Activated CD4-positive, alpha-beta T cell treated with anti-CD3 and anti-CD28 coated beads for 1 hour (primary cell): ENCODE measurements at places on chromosomes 4 and X.

GRCh38 chr4:139666735-139667281, 1.2 kb downstream of the MGST2 start:
- DNase-seq: no peak

DNA sequence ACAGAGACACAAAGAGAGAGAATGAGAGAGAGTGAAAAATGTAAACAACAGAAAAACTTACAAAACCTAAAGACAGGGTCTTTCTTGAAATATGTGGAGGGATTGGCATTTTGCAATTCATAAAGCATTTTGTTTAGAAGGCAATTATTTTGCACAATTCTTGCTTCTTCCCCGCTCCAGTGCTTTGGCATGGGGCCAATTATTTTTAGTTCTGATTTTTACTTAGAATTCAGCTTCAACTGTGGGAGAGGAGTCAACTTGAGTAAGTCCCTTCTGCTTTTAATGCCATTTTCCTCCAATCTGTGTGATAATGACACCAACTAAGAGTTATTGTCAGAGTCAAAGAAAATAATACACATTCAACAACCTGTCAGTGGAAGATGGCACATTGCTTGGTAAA, 1051.9 kb downstream of the NLGN4X start:
- DNase-seq: no peak

DNA sequence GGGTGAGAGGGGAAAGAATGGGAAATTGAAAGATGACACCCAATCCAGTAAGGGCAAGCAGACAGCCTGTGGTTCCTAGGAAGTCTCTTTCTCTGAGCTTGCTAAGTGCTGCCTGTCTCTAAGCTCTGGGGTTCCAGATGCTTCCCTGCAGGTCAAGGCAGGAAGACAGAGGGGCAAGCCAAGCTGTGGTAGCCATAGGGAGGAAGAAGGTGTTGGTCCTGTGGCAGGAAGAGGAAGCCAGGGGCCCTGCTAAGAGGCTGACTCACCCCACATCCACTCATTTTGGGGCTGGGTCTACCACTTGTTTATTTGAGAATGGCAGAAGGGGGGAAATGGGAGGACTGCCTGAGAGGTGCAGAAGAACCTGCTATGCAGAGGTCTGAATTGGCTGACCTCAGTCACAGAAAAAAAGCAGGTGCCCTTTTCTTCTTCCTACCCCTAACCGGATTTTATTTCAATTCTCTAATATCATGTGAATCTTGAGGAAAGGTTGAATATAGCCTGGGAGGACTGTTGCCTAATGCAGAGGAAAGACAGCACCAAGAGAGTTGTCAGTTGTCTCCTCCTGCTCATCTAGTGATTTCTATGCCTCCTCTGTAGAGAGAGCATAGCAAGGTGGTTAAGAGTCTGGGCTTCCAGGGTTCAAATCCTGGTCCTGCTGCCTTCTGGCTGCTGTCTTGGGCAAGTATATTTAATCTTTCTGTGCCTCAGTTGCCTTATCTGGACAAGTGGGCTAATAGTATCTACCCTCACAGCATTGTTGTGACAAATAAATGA, 27.4 kb downstream of the HOPX start:
- no peak for DNase-seq

GRCh38 chrX:111831343-111831742, 44.6 kb upstream of the TRPC5OS start:
- DNase-seq: no peak

GRCh38 chr4:2095236-2096072, 36.3 kb downstream of the NAT8L start:
- no peak for DNase-seq

- DNase-seq: no peak
These were observed 53.5 kb upstream of the HPRT1 start for GRCh38 chrX:134406356-134407064.

DNA sequence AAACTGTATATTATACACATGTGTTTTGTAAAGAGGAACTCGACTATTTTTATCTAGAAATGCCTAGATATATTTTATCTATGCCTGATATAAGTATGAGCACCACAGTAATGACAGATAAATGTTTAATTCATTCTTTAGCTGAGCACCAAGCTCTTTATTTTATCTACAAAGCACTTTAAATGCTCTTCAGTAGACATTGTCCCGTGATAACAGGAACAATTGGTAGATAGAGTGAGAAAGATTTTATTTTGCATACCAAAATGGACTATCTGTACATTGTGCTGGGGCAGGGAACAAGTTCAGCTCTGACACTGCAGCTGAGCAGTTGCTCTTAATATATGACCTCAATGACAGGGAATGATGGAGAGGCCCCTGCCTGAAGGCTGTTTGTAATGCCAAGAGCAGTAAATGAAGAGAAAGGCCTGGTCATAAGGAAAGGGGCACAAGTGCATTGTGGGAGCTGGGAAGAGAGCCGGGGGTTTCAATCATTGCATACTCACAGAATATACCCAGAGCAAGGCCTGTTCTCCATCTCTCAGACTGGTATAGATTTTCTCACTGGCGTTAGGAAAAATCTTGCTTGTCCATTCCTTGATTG, 57.3 kb downstream of the SEPTIN11 start:
- DNase-seq: no peak

DNA sequence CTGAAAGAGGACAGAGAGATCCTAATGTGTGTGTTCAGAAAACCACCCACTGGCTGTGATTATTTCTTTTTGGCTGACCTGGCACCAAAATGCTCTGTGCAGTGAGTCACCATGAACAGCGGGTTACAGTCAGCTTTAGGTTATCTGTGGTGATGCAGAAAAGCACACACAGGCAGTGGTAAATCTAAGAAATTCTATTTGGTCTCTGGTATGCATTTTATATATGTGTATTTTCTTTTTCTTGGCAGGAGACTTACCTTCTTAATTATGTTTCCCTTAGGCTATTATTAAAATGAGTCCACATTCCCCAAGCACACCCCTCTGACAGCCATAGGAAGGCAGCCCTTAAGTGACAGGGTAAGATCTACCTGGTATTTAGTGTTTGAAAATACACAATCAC, 79.1 kb upstream of the TFDP3 start:
- no peak for DNase-seq

DNA sequence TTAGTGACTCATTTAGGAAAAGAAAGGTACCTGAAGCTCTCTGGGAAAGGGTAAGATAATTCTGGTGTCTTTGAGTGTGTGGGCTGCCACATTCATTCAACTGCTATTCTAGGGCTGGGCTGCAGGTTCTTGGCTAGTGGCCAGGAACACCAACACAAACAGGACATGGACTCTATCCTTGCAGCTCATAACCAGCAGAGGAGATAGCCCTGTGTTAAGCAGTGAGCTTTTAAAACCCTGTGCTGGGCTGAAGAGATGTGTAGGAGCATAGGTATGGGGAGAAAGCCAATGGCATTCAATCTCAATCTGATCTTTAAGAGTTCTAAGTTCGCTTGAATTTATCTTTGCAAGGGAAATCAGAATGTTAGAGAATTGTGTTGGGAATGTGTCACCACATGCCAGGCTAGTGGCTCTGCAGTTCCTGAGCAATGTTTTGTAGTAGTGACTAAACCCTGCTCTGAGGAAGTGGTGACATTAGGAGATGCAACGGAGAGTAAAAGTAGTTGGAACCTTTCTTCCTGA, 39.2 kb downstream of the SGMS2 start:
- no peak for DNase-seq

DNA sequence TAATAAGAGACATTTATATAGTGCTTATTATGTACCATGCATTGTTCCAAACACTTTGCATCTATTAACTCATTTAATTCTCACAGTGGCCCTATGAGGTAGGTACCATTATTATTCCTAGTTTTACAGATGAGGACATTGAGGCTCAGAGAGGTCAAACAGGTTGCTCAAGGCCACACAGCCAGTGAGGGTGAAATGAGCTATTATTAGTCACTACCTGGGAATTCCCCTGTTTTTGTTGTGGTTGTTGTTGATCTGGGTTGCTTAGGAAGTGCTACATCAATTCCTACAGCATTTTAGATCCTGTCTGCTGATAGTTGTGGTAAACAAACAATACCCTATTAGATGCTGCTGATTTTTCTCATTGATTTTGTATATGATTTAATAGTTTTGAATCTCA, 41.2 kb downstream of the APLN start:
- no peak for DNase-seq

- DNase-seq: no peak
These were observed 89.0 kb downstream of the KDM6A start for GRCh38 chrX:44961817-44962607.

GRCh38 chrX:71378732-71379131, 12.6 kb downstream of the TAF1 start:
- no peak for DNase-seq

- no peak for DNase-seq
These were observed 175.8 kb upstream of the TECRL start for GRCh38 chr4:64584981-64585557.

DNA sequence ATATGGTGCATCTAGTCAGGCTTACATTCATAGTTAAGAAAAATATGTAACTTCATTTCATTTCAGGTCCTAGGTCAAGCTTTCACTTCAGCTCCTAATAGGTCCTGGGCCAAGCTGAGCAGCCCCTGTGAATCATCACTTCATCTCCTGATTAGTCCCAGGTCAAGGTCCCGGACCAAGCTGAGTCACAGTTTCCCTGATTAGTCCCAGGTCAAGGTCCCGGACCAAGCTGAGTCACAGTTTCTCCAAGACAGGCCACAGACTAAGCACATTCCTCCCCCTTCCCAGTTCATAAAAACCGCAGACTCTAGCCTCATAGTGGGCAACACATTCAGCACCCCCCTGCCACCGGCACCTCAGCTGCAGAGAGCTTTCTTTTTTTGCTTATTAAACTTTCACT, 1331.8 kb downstream of the PCDH19 start:
- no peak for DNase-seq

DNA sequence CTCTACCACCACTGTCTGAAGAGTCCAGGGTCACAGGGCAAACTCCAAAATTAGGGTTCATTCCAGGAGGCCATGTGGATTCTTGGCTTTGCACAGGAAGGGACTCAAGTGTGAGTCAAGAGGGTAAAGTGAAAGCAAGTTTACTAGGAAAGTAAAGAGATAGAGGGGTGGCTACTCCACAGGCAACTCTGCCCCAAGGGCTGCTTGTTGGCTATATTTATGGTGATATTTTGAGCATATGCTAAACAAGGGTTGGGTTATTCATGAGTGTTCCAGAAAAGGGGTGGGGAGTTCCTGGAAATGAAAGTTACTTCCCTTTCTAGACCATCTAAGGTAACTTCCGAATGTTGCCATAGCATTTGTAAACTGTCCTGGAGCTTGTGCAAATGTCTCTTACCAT, 1222.0 kb upstream of the TENM3 start:
- no peak for DNase-seq

GRCh38 chrX:19089555-19090040, 32.7 kb downstream of the ADGRG2 start:
- DNase-seq: no peak

- DNase-seq: no peak
These were observed 29.1 kb downstream of the MCUB start for GRCh38 chr4:109589119-109589518.

- no peak for DNase-seq
These were observed 11.9 kb downstream of the USP11 start for GRCh38 chrX:47244676-47245075.

GRCh38 chr4:71609167-71609566, 174.7 kb downstream of the GC start:
- no peak for DNase-seq

GRCh38 chr4:4270529-4270928, 19.4 kb downstream of the LYAR start:
- no peak for DNase-seq

DNA sequence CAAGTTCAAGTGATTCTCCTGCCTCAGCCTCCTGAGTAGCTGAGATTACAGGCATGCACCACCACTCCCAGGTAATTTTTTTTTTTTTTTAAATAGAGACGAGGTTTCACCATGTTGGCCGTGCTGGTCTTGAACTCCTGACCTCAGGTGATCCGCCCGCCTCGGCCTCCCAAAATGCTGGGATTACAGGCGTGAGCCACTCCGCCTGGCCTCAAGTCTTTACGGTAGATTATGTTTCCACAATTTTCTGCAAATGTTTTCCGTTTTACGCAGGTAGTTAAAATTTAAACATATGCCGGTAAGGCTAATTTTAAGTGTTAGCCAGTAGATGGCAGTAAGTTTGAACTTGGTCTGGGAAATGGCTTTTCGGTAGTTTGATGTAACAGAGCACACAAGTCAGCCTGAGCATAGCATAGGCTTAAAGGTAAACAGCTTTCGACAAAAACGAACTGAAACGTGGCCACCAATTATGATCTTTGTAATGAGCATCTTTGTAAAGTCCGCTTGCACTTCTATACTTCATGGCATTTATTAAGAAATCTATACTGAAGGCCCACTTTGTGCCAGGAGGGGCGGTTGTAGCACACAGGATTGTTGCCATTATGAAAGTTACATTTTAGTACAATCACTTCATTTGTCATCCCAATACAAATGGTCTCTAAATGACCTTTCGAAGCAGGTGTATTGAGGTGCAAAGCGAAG, 31.1 kb downstream of the CCKAR start:
- DNase-seq: no peak

GRCh38 chr4:41215969-41216293, 1.6 kb upstream of the APBB2 start:
- DNase-seq: no peak

- no peak for DNase-seq
These were observed 68.4 kb upstream of the ALB start for GRCh38 chr4:73335679-73336078.
